ENCODE measurements at places on chromosomes 2 and 18.

GRCh38 chr2:238502956-238503791 is 76.4 kb downstream of the ASB1 start:
- DNase-seq = no peak

- no peak for DNase-seq
Measured at GRCh38 chr2:38665854-38666555, at the start of gene GALM. GALM (plus strand) TSS chr2:38666114; CDS start chr2:38666162, 48 bp downstream.

GRCh38 chr2:99425022-99425421 is 64.8 kb downstream of the REV1 start:
- DNase-seq = no peak

DNA sequence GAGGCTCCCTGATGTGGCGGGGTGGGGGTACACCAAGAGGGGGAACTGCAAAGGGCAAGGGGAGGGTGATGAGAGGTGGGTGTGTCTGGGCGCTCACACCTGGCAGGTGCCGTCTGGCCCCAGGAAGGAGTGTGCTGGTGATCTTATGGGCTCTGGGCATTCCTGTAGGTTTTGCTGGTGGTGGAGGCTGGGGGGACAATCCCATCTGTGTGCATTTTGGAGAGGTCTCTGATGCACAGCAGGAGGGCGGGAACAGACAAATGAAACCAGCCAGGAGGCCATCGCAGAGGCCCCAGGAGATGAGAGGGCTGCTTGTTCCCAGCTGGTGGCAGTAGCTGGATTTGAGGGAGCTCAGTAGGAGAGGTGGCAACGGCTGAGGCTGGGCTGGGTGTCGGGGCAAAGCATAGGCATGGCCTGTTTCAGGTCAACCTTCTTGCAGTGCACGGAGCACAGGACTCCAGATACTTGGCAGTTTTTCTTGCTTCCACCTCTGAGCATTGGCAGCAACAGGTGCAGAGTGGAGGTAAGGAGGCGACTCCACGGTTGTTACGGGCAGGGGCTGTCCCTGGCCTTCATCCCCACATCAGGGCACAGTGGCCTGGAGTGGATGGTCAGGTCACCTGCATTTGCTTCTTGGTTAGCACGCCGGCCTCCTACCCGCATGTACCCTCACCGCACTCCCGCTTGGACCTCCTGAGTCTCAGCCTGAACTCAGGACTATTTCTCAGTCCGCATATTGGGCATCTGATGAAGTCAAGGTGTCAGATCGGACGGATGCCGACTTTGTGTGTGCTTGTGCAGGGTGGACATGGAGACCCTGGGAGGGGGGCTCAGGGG is 194.2 kb upstream of the HDAC4 start:
- no peak for DNase-seq

- no peak for DNase-seq
Measured at GRCh38 chr2:74845991-74846390, 12.1 kb downstream of the HK2 start.

- DNase-seq = no peak
Measured at GRCh38 chr2:219289537-219290361, 10.6 kb downstream of the DNAJB2 start.

DNA sequence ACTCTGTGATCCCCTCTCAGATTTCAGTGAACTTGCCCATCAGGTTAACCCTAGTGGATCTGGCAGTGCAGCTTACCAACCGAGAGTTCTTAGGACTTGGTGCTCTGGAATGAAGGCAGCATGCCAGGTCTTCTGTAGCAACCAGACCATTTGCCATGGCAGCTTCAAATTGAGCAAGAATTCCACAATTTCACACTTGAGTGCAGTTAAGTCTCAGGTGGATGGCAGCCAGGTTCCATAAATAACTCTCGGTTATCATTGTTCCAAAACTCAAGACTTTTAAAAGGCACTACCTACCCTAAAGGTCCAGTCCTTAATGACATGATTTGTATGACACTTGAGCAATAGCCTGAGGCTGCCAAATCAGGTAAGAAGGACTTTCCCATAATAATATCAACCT is 48.1 kb downstream of the GALNT3 start:
- DNase-seq = no peak

- DNase-seq = no peak
Measured at GRCh38 chr18:70386582-70386981, 97.7 kb downstream of the SOCS6 start.

DNA sequence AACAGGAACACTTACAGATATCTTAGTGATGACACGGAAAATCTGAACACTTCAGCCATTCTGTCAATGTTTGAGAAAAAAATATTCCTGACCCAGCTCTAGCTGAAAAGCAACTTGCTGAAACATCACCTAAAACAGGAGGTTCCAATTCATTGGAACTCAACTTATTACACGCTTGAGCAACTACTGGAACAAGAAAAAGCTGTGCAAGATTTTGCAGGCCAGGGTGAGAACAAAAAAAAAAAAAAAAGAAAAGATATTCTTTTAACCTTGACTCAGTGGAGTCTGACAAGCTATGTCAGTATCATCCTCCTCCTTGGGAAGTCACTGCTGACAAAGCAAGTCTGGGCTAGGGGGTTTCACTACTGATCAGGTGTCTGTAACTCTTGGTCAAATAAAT is 351.0 kb downstream of the SS18 start:
- DNase-seq = no peak

DNA sequence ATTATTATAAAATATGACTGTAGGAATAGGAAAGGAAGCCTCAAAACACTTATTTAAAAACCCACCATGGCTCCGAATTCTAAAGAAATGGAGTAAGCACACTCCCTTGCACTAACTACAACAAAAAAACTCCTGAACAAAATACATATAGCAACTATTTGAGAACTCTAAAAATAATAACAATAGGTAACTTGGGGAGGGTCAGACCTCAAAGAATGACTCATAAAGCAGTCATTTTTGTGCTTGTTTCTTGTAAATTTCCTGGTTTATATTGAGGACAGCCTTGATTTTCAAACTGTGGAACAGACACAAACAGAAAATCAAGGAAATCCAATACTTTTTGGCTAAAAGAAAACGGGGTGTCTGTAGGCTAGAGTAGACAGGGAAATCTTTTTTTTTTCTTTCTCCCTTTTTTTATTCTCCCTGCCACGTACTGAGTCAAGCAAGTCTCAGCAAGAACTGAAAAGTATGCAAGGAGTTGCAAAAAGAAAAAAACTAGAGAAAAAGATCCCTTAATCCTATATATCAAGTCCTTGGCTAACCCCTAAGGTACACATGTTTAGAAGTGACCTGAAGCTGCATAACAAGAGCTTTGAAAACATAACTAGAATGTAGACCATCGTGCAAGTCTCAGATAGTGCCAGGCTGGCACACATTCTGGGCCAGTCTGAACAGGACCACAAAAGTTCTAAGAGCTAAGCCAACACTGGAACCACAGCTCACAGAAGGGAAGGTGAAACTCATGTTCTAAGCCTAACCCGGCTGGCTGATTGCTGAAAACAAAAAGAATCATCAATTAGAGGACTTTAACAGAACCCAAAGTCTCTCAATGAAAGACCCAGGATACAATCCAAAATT is 403.1 kb upstream of the LYPD1 start:
- no peak for DNase-seq

- no peak for DNase-seq
Measured at GRCh38 chr2:9463698-9464034, 10.7 kb upstream of the IAH1 start.

DNA sequence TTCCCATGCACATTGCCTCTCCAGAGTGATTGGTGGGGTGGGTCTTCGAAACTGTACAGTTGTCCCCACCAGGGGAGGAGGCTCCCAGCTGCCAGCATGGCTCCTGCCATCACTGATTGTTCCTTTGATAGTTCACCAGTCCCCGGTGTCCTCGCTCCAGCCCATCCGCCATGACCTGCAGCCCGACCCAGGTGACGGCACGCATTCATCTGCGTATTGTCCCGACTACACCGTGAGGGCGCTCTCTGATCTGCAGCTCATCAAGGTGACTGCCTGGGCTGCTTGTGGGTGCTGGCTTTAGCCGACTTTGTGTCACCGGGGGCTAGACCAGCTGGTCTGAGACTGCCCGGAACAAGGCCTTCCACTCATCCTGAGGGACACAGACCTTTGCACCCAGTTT is 12.4 kb downstream of the CNNM3 start:
- no peak for DNase-seq

GRCh38 chr2:167550448-167550847 is 662.2 kb downstream of the XIRP2 start:
- DNase-seq = no peak

DNA sequence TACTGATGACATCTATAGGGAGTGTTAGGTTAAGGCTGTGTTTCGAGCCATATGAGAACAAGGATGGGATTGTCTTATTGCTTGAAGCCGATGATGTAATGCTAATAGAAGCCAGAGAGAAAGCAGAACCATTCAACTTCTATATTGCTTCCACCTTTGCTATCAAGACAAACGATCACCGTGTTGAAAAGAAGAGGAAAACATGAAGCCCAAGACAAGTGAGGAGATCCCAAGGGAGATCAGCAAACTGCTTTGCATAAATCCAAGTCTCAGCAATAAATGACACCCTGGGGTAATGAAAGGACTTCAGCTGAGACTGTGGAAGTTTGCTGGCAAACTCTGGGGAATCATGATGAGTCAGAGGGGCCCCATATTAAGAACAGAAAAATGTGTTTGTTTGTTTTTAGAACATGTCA is 206.2 kb downstream of the NCKAP5 start:
- no peak for DNase-seq

- no peak for DNase-seq
Measured at GRCh38 chr2:30197570-30198192, 33.7 kb upstream of the LBH start.

GRCh38 chr2:121490584-121491133 is 40.0 kb upstream of the RNU4ATAC start:
- no peak for DNase-seq

- DNase-seq = no peak
Measured at GRCh38 chr2:4909346-4910009, 782.7 kb upstream of the SOX11 start.

GRCh38 chr2:75054296-75054695 is 95.9 kb downstream of the POLE4 start:
- no peak for DNase-seq

DNA sequence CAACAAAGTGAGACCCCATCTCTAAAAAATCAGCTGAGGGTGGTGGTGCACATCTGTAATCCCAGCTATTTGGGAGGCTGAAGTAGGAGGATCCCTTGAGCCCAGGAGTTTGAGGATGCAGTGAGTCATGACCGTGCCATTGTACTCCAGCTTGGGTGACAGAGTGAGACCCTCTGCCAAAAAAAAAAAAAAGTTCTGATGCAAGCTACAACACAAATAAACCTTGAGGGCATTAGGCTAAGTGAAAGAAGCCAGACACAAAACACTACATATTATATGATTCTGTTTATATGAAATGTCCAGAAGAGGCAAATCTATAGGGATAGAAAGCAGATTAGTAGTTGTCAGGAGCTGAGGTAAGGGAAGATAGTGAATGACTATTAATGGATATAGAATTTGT is 13.0 kb downstream of the YWHAQ start:
- DNase-seq = no peak

GRCh38 chr18:27363872-27364271 is 178.8 kb upstream of the CHST9 start:
- no peak for DNase-seq

DNA sequence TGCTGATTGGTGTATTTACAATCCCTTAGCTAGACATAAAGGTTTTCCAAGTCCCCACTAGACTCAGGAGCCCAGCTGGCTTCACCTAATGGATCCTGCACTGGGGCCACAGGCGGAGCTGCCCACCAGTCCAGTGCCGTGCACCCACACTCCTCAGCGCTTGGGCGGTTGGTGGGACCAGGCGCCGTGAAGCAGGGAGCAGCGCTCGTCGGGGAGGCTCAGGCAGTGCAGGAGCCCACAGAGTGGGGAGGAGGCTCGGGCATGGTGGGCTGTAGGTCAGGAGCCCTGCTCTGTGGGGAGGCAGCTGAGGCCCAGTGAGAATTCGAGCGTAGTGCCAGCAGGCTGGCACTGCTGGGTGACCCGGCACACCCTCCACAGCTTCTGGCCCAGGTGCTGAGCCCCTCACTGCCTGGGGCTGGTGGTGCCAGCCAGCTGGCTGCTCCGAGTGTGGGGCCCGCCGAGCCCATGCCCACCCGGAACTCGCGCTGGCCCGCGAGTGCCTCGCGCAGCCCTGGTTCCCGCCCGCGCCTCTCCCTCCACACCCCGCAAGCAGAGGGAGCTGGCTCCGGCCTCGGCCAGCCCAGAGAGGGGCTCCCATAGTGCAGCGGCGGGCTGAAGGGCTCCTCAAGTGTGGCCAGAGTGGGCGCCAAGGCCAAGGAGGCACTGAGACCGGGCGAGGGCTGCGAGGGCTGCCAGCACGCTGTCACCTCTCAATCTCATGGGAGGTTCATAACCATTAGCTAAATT is 475.6 kb upstream of the DCC start:
- DNase-seq = no peak

DNA sequence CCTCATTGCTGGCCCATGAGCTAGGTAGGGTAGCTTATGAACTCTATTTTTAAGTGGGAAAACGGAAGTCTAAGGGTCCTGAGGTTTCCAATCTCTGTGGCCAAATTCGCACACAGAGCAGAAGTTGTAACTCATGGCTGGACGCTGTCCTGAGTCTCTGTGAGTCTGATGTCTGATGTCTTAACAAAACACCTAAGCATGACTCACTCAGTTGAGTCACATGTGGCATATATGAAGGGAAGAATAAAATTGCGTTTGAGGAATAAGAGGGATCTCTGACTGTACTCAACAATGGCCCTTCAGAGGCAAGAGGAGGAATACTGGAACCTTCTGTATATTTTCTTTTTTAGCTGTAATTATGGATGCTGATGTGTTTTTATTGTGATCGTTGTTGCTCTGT is 569.7 kb downstream of the RIT2 start:
- no peak for DNase-seq

- DNase-seq = no peak
Measured at GRCh38 chr2:174771631-174772471, 7.6 kb upstream of the CHRNA1 start.

DNA sequence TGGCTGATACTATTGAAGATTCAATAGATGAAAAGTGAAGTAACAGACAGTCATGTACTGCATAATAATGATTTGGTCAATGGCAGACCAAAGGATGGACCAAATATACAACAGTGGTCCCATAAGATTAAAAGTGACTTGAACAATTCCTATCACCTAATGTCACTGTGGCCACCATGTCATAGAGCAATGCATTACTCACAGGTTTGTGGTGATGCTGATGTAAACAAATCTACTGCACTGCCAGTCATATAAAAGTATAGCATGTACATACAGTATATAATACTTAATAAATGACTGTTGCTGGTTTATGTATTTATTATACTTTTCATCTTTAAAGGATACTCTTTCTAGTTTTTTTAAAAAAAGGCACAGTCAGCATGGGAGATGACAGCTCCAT is 99.9 kb downstream of the USP34 start:
- no peak for DNase-seq

- no peak for DNase-seq
Measured at GRCh38 chr18:62368100-62368499, 43.0 kb downstream of the TNFRSF11A start.
